Posterior vena cava (tissue), 2 donors: ENCODE measurements at places on chromosomes 3 and 15.

GRCh38 chr3:193021506-193022010, 103.9 kb upstream of the MB21D2 start:
- DNase-seq = no peak

GRCh38 chr3:25826510-25826909, 36.6 kb downstream of the OXSM start:
- DNase-seq = no peak

DNA sequence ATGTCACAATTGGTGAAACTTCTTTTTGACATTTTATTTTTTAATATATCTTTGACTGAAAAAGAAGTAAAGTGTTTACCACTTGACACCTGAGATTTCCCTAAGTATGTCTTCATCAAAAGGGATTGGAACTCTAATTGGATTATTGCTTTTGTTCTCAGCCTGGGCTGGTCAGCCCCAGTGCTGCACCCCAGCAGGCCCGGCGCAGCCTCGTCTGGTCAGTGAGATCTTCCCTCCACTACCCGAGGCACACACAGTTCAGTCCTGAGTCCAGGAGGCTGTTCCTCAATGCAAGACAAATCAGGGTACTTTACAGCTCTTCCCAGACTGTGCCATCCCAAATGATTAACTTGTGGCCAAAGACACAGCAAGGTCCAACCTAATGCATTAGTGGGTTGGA, 146.9 kb upstream of the SEMA6D start:
- DNase-seq = no peak

DNA sequence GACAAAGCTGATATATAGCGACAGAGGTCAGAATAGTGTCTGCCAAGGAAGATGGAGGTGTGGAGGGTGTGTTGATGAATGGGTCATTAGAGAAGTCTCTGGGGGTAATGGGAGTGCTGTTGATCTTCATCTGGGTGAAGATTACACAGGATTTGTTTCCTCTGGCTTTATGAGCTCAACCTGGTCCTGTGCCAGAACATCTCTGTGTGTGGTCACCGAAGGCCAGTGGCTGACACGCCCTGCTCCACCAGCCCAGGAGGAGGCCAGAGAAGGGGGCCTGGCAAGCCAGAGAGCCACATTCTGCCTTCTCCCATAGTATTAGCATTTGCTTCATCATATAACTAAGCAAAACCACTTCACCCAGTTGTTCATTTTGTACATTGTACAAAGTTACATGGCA, 121.1 kb downstream of the ZNF621 start:
- no peak for DNase-seq

- no peak for DNase-seq
Measured at GRCh38 chr15:83844742-83845141, 190.8 kb downstream of the ADAMTSL3 start.

DNA sequence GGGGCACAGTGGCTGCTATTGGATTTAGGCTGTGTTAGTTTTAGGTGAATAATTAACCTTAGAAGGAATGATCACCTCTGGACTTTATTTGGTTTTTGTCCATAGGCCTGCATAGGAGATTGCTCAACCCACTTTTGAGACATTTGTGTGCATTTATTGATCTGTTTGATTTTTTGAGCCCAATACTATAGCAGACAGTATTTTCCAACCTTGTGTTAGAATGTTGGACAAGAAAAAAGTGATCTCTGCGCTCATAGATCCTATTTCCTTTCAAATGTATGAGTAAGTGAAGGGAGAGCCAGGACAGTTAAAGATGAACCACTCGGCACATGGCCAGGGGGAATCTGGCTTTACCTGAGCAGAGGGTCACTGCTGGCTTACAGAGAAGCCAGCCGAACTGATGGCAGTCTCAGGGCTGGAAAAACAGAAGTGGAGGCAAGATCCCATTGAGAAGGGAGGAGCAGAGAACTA, 8.8 kb upstream of the TOPBP1 start:
- DNase-seq = no peak

- DNase-seq = peak; percentile 87
Measured at GRCh38 chr3:46538803-46539442, 27.2 kb downstream of the LRRC2 start.

GRCh38 chr15:100031665-100032357, 298.6 kb upstream of the LYSMD4 start:
- no peak for DNase-seq

DNA sequence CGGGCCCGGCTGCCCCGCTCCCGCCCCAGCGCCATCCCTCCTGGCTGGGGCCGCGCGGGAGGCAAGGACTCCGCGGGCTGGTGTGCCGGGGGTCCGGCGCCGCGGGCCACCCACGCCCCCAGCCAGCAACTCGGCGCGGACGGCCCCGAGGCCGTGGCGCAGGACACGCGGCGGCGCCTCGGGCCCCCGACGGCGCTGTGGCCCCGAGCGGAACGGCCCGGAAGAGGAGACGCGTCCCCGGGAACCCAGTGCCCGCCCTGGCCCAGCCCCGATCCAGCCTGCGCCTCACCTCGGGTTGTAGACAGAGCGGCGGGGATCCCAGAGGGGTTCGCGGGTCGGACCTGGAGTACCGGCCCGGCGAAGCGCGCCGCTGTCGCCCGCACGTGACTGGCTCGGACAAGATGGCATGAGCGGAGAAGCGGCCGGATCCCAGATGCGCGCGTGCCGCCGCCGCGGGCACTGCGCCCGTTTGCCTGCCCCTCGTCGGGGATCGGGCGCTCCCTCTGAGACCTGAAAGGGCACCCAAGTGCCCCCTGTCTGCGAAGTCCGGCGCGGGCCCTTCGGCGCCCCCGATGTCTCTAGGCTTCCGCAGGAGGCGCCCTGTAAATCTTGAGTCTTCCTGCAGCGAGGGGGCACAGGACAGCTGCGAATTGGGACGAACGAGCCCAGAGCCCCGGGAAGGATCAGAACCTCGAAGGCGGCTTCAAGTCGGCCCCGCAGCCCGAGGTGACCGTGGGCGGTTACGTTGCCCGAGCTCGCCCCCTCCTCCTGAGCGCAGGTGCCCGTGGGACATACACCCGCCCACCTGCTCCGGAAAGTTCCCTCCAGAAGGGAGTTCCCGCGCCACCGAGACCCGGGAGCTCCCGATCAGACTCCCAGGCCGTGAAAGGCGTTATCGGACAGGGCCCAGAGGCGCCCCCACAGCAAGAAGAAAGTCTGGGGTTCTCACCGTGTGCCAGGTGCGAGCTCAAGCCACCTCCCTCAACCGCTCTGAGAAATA, 598 bp upstream of the SFMBT1 start:
- peak; percentile 87 for DNase-seq

GRCh38 chr3:46900007-46900292, 22.4 kb downstream of the PTH1R start:
- DNase-seq = peak; percentile 80

DNA sequence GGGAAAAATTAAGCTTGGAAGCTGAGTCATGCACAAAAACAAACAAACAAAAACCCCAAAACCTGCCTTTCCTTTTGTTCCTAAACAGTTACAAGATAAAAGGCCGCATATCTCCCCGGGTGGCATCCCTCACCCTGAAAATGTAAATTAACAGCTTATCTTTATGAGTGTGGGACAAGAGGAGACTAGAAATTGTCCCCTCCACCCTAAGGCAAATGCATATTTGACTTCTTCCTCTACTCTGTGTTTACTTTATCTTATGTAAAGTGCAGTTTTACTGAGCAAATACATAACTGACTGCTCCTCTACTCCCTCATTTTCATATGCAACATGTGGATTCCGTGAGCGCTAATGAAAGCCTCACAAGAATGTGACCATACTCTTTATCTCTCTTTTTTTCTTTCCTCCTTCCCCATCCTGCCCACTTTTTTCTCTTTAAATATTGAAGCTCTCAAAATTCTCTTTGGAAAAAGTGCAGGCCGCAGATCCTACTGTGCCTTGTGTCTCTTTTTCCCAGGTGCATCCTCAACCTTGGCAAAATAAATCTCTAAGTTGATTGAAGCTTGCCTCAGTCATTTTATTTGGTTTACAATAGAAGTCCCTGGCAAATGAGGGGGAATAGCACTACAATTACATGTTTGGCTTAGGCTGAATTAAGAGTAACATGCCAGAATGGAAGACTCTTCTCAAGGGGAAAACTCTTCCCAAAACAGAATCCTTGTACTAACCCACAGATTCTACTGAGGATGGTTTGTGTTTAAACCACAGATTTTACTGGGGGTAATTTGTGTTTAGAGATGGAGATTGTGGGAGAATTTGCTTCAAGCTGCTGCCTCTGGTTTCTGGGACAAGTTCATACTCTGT, 72.7 kb upstream of the WDR72 start:
- no peak for DNase-seq

GRCh38 chr3:9345041-9345440, 17.8 kb upstream of the THUMPD3 start:
- DNase-seq = no peak

DNA sequence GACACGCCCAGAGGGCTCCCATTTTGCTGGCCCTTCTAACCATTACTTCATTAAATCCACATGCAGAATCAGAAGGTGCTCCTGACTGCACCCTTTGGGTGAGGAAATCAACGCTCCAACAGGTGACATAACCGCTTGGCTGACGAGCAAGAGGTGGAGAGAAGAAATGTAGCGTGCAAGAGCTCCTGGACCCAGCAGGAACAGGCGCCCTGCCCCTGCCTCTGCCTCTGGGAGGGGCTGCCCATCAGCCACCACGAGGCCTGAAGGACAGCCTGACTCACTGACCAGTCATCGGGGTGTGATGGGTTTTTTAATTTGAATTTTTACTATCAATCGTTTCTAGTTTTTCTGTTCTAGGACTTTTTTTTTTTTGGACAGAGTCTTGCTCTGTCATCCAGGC, 218.2 kb downstream of the ADAMTS17 start:
- DNase-seq = no peak

DNA sequence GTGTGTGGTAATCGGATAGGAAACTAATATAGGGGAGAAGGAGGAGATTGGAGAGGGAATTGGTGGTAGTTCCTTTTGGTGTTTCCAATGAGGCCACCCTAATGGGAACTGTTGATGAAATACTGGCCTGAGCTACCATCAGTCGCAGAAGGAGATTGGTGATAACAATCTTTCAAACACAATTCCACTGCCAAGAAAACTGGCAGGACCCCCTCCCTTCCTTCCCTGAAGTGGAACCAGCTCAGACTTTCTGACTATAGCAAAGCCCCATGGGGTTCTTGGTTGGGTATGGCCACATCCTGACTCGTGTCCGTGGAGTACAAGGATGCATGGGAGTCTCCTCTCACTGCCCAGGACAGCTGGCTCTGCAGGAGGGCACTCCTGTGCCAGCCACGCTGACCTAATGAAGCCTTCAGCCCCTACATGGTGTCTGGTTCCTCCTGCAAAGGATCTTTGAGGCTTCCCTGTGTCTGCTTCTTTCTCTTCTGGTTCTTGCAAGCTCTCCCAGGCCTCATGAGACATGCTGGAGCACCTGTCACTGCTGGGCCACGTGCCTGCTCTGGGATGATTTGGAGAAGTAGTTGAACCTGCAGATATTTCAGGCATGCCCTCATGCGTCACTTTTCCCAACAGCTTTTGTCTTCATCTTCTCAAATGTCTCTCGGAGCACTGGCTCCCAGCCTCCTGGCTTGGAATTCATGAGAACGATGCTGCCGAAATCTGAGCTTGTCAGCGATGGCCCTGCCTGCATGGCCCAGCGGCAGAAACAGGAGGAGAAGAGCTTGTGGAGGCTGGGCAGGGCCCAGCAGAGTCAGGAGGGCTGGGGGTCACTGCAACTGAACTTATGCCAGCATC, 90.0 kb upstream of the ADPGK start:
- no peak for DNase-seq

GRCh38 chr3:97810779-97811390, 10.9 kb upstream of the CRYBG3 start:
- DNase-seq = no peak

GRCh38 chr3:159273070-159273469, 471.2 kb downstream of the MFSD1 start:
- DNase-seq = no peak

- no peak for DNase-seq
Measured at GRCh38 chr3:45965653-45966052, 22.4 kb downstream of the CXCR6 start.

DNA sequence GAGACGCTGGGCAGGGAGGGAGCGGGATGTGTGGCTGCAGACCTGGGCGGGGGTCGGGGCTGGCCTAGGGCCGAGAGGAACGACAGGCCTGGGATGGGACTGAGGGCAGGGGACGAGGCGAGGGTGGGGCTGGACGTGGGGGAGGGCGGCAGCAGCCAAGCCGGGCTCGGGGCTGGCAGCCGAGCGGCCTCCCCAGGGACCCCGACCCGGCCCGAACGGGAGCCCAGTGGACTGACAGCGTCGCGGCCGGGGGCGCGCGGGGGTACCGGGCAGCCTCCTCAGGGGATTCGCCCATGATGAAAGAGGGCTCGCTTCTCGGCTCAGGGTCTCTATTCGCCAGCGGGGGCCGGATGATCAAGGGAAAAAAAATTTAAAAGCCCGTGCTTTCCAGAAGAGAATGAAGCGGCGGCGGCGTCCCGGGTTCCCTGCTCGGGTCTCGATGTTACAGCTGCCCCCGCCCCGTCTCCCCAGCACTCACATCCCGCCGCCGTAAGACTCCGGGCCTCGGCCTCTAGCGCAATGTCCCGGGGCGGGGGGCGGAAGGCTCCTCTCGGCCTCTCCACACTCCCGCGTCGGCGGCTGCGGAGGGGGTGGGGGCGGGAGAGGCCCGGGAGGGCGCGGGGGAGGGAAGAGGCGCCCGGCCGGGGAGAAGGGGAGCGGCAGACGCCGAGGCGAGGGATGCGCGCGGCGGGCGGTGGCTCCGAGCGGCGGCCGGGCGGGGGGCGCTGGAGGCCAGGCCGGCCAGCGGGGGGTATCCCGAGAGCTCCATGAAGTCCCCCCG, 4.3 kb downstream of the PTH1R start:
- DNase-seq = no peak

DNA sequence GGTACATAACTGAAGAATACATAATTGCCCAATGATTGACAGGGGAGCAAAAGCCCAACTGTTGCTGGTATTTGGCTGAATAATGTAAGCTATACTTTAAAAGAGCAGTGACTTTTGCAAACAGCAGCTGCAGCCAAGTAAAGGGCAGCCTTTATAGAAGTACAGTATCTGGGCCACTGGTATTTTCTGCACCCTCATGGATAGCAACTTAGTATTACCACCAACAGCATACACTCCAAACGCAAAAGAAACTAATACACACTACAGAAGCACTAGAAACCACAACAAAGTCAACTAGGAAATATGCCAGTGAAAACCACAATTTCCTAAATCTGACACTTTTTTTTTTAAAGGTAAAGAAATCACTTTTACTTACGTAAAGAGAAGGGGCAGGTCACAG, 206.1 kb downstream of the TIGIT start:
- DNase-seq = no peak

DNA sequence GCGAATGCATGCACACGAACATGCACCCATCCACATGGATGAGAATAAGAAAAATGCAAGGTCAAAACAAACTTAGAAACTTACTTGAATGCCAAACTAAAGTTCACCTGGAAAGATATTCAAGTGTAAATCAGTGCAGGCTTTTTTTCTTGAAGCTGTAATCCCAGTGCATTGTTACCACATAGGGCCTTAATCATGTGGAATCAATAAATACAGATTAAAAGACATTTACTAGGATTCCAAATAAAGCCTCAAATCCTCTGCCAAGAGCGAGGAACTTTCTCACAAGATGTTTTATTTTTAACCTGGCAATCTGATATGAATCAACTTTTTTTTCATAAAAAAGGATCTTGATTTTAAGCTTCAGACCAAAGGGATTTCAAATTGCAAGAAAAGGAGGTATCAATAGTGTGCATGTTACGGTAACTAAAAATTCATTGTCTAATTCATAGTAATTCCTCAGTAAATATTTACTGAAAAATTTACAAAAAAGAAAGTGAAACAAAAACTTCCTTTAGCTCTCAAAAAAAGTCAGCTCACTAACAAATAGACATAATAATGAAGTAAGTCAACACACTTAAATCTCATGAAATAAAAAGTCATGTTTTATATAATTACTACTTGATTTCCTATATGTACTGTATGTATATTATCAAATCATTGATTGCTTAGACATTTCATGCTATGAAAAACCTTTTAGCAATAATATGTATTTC, 978.6 kb downstream of the PLOD2 start:
- no peak for DNase-seq
